Activated T-helper 1 cell treated with anti-CD3 and anti-CD28 coated beads, Interleukin-2, amount 50 U/mL, for 16 hours (primary cell): ENCODE measurements at places on chromosomes 7 and 10.
A peak's percentile ranks its signal among the peaks of the same experiment; 100 is the strongest.

GRCh38 chr7:134016223-134016941, 110.8 kb upstream of the LRGUK start:
- DNase-seq, result no peak

- peak; percentile 19 for DNase-seq
Measured at GRCh38 chr10:97676770-97677581, 10.1 kb downstream of the AVPI1 start.

DNA sequence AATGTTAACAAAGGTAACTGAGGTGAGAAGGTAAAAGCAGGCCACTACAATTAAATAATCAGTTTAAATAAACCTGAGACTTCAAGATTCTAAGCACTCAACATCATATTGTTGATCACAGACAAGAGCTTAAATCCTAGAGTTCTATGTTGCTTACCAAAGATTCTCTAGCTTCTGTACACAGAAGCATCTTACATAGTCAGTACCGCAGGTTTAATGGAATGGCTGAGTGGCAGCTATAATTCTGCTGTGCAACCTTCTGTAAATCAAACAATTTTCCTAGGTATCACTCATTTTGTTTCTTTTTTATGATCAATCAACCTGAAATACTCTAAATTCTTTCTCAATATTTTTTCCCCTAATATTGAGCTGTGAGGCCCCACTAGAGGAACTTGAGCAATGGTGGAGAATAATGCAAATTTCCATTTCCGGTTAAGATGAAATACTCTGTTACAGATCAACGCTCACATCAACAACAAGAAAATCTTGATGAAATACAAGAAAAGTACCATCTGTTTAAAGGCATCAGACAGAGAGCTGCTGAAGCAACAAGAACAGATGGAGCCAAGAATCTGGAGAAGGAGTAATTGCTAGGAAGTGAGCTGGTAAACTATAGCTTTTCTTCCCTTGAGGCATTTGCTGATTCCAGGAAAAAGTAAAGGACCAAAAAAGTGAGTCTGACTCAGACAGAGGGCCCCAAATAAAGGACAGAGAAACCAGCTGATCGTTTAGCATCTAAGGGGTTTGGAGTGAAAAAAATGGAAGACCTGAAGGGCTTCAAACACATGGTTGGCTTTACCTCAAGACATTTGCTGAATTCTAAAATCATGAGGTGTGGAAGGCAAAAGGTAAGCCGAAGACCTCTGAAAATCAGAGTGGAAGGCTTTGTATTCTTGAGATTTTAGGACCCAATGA, 22.6 kb downstream of the PNPLA8 start:
- no peak for DNase-seq

- DNase-seq, result no peak
Measured at GRCh38 chr10:93077860-93078337, 4.2 kb downstream of the CYP26A1 start.

DNA sequence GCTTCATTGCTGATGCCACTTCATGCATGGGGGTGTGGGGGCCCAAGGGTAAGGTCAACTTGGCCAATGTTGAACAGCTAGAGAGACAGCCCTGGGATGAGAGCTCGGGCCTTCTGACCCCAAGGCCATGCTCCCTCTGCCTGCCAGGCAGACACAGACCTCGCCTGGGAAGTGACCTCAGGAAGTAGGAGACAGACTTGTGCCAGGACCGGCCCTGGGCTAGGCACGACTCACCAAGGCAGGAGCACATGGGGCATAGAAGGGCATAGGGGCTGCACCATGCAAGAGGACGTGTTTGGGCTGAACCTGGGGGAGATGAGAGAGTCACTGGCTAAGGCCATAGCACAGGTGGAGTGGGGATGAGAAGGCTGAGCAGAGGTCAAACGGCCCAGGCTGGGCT, 27.1 kb downstream of the ZCCHC24 start:
- no peak for DNase-seq

DNA sequence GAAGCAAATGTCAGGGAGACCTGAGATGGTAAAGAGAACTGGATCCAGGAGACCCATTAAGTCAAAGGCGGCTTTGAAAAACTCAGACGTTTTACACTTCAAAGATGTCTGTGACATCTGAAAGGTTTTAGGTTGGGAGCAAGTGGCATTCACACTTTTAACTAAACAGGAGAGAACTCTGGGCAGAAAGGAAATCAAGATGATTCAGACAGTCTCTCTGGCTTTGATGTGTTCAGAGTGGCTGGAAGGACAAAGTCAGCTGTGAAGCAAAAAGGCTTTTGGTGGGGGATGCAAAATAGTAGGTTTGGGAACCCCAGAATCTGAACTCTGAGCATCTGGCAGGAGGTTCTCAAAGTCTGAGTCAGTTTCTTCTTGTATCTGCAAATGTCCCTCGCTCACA, 66.6 kb downstream of the PRKCQ start:
- DNase-seq, result no peak

DNA sequence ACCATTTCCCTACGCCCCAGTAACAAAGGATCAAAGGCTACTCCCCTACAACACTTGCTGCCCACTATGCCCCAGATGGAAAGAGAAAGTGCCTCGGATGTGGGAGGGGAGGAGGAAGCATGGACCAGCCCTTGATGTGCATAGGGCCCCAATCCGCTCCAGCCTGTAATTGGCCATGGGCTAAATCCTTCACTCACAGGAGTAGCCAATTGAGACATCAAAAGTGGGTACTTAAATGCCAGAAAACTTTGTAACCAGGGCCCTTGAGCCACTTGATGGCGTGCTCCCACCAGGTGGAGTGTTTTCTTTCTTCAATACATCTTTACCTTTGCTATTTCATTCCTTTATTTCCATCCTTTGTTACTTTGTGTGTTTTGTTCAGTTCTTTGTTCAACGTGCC, 500.5 kb upstream of the LRRN3 start:
- no peak for DNase-seq

DNA sequence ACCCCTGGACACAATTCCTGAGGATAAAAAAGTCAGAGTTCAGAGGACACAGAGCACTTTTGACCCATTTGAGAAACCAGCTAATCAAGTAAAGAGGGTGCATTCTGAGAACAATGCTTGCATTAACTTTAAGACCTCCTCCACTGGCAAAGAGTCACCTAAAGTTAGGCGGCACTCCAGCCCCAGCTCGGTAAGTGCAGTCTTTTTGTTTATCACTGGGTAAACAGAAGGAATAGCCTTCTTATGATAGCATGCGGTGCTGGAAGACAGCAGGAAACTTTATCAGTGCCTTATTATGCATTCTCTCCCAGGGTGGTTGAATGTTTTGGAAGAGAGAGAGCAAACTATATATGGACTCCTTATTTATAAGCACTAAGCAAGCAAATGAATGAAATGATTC, 130.5 kb downstream of the CDK14 start:
- DNase-seq, result no peak

GRCh38 chr10:126854726-126855495, 50.3 kb upstream of the DOCK1 start:
- no peak for DNase-seq

- DNase-seq, result no peak
Measured at GRCh38 chr10:125004571-125005311, 62.8 kb downstream of the ZRANB1 start.

GRCh38 chr7:132290021-132290420, 286.2 kb downstream of the PLXNA4 start:
- no peak for DNase-seq

DNA sequence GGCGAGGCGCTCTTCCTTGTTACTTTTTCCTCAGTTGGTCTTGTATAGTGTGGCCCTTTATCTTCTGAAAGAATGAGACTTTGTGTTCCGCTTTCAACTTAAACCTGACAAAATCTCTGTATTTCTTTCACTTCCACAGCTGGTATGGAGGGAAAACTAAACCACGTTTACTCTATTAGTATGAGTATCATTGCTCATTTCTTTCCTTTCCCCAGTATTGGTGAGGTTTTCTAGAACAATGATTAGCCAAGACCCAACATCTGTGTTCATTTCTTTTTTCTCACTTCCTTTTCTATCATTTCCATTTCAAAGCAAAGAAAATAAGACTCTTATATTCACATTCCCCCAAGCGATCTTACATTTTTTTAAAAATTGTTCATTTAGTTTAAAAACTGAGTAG, 165.3 kb downstream of the PAXIP1 start:
- DNase-seq, result no peak

GRCh38 chr10:121741248-121741792, 143.1 kb upstream of the FGFR2 start:
- no peak for DNase-seq

DNA sequence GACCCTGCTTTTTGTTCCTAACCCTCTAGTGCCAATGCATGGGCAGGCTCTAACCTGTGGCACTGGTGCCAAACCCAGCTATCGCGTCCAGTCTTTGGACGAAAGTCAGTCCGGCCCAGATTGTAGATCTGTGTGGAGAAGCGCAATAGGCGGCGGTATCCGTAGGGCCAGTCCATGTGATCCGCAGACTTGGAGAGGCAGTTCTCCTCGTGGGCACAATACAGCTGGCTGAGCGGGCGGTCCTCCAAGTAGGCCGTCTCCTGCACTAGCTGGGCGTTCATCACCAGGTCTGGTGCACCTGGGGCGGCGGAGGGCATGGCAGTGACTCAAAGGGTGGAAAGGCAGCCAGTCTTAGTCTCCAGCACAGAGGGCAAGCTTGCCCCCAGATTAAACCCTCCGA, 14.5 kb downstream of the LOXL4 start:
- no peak for DNase-seq

DNA sequence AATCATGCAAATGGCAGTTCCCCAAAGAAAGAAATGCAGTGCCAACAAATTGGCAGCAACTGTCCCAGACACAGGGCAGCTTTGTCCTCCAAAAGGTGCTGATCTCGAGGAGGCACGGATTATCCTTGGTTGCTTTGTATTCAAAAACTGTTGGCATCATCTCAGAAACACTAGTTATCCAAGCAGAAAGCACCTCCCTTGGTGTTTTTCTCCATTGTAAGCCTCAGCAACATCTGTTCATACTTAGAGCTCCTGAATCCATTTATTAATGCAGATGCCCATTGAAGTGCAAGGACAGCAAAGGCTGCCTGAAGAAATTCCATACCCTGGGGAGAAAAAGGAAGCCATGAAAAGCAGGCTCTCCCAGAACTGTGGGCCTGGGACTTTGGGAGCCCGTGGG, 1.1 kb upstream of the NPS start:
- DNase-seq, result no peak

DNA sequence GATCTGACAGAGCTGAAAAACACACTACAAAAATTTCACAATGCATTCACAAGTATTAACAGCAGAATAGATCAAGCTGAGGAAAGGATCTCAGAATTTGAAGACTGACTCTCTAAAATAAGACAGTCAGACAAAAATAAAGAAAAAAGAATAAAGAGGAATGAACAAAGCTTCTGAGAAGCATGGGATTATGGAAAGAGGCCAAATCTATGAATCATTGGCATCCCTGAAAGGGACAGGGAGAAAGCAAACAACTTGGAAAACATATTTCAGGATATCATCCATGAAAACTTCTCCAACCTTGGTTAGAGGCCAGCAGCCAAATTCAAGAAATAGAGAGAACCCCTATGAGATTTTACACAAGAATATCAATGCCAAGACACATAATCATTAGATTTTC, 804.8 kb upstream of the IGFBP3 start:
- no peak for DNase-seq

DNA sequence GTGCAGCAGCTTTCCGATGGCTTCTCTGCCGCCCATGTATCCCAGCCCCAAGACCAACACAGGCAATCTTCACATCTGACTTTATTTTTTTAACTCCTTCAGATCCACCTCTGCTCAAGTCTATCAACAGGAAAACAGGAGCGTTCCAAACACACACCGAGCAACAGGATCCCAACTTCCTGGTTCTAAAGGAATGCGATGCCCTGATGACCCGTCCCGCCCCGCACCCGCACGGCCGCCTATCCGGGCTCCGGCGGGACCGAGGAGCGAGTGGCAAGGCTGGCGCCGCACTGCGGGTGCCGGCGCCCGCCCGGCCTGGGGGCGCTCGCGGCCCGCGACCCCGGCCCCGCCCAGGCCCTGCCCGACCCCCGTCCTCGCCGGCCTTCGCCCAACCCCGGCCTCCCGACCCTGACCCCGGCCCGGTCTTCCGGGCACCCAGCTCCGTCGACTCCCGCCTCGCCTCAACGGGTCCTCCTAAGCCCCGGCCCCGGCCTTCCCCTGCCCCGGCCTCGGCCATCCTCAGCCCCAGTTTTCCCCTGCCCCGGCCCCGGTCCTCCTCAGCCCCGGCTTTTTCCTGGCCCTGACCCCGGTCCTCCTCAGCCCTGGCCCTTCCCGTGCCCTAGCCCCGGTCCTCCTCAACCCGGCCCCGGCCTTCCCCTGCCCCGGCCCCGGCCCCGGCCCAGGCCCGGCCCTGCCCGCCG, 730 bp downstream of the LARP4B start:
- DNase-seq, result peak; percentile 4

GRCh38 chr7:134701272-134701671, 54.6 kb downstream of the BPGM start:
- DNase-seq, result no peak

DNA sequence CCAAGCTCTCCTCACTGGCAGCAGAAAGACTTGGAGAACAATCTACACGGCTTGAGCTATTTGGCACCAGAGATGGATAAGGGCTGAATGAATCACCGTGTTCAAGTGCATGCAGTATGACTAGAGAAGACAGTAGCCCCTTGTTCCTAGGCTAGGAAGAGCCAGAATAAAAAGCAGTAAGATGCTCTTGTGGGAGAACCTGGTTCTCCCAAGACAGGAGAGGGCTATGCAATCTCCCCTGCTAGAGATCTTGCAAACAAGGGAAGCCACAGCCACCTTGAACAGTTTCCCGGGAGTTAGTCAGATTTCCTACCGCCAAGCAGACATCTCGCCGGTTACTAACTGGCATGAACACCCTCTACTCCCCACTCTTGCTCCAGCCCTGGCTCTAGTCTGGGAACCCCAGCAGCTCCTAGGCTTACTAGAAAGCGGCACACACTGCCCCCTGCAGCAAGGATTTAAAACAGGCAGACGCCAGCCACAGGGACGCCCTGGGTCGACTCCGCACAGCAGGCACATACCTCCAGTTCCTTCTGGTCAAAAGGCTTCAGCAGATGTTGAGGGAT, 107.3 kb downstream of the SMURF1 start:
- no peak for DNase-seq
